ENCODE measurements at places on chromosomes 16 and 17.

DNA sequence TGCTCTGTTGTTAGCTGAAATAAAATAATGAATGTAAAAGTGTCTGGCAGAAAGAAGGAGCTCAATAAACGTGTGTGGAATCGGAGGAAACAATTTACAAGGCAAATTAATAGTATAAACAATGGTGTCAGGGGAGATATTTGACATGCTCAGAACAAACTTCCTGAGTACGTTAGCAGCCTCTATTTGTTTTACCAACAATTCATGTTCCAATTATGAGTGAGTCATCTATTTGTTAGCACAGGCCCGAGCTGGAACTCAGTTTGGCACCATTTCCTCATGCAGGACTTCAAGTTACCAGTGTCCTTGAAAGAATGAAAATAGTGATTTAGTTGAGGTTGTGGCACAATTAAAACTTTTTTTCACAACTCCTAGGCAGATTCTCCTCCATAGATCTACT lies 9.1 kb downstream of the ASIC2 start:
- no peak for DNase-seq

DNA sequence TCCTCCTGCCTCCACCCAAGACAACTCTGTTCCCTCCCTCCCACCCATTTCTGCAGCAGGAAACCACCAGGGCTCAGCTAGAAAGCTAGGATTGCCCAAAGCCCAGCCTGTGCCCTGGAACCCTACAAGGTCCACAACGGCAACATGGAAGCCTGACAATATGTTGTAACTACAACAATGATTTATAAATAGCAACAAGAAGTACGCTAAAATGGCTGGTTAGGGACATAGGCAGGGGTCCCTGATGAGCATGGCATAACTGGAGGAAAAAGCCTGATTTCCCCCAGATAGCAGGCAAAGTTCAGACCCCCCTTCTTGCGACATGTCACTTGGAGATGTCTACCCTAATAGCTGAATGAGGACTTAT lies 6.6 kb downstream of the ST3GAL2 start:
- DNase-seq = no peak

GRCh38 chr17:55731586-55732250 lies 9.1 kb upstream of the TMEM100 start:
- DNase-seq = no peak

DNA sequence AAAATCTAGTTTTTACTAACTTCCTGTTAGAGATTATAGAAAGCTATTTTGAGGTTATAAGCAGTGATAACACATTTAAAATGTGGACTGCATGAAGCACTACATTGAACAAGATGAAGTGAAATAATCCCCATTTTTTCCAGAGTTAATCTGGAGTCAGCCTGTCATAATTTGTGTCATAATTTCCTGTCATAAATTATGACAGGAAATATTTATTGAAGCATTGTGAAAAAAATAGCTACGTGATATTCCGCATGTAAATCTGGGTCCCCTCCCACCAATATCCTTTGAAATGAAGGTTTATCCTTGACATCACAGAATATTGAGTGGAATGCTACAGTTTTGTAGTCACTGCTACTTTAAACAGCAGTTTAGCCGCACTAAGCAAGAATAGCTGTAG lies 40.1 kb downstream of the OMG start:
- no peak for DNase-seq

DNA sequence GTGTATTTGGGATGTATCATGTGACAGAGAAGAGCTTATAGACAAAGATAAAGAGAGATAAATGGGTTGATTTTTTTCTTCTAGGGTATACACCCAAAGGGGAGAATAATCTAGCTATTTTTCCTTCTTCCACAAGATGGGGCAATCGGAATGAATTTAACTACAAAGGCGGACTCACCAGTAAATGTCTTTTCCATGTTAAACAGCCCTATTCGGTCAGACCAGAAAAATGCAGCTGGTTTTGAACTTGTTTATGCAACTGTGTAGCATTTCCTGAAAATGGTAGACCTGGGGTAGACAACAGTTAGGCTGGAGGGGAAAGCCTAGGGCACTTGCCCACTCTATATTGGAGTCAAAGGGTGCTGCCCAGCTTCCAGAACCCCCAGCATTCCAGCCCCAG lies 477.1 kb downstream of the TOX3 start:
- peak; percentile 19 for DNase-seq

DNA sequence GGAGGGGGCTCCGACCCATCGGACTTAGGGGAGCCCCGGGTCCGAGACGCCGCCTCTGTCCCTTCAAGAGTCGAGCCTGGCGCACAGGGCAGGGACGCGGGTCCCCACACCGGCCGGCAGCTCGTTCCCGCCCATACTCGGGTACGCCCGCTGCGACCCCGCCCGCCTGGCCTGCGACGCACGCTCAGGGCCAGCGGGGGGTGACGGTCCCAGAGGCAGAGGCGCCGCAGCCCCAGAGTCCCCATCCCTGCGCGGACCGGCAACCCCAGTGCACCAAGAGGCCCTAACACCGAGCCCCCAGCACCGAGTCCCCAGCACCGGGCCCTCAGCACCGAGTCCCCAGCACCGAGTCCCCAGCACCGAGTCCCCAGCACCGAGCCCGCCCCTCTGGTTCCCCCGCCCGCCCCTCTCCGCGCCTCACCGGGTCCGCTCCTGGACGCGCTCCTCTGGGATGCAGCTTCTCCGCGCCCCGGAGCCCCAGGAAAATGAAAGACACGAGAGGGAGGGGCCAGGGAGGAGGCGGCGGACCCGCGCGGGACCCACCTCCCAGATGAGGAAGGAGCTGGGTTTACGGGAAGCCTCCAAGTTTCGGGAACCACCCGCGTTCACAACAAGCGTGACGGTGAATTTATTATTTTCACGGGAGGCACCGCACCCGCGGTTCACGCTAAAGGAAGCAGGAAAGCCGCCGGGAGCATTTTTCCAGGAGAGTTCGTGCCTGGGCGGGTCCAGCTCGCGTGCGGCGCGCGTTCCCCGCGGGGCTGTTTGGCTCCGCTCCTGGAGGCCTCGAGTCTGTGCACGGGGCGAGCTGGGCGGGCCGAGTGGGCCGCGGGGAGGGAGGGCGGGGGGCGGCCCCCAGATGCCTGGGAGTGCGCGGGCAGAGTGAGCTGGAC lies at the start of gene SECTM1:
SECTM1 (minus strand) TSS at position 488 of the 893 bp plus-strand sequence. CDS start 6,526 bp downstream, outside the sequence.
- no peak for DNase-seq

GRCh38 chr17:59746849-59747445 lies 39.5 kb downstream of the VMP1 start:
- DNase-seq = peak; percentile 7

- peak; percentile 84 for DNase-seq
Measured at GRCh38 chr17:28726226-28726626, at the start of gene TLCD1. TLCD1 (minus strand) TSS chr17:28726233; CDS start chr17:28726097, 136 bp downstream.

DNA sequence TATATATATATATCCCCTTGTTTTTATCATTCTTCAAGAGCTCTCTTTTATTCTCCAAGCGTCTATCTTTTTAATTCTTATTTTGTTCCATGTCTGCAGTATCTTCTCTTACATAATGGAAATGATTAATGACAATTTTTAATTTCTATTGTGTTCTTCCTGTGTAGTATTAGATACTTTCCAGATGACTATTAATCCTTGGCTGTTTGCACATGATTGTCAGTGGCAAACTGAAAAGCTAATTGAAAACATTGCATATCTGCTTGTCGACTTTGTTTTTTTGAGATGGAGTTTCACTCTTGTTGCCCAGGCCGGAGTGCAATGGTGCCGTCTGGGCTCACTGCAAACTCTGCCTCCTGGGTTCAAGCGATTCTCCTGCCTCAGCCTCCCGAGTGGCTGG lies 124.7 kb downstream of the BCAS3 start:
- DNase-seq = no peak

DNA sequence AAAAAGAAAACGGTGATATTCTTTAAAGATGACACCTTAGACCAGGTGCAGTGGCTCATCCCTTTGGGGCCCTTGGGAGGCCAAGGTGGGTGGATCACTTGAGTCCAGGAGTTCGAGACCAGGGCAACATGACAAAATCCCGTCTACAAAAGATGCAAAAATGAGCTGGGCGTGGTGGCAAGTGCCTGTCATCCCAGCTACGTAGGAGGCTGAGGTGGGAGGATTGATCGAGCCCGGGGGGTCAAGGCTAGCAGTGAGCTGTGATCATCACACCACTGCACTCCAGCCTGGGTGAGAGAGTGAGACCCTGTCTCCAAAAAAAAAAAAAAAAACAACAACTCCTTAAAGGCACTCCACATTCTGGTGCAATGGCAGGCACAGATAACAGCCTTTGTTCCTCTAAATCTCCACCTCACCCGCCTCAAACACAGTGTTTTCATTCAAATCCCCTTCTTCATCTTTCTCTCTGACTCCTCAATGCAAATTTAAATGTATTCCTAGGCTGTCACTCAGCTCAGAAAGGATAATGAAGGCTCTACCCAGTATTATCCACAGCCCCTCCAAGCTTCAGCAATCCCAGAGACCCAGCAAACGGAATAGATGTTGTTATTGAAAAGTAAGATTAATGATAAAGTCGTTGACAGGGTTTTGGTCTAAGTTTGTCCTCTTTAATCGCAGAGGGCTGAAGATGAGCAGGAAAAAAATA lies 56.2 kb upstream of the CACNG5 start:
- DNase-seq = no peak

DNA sequence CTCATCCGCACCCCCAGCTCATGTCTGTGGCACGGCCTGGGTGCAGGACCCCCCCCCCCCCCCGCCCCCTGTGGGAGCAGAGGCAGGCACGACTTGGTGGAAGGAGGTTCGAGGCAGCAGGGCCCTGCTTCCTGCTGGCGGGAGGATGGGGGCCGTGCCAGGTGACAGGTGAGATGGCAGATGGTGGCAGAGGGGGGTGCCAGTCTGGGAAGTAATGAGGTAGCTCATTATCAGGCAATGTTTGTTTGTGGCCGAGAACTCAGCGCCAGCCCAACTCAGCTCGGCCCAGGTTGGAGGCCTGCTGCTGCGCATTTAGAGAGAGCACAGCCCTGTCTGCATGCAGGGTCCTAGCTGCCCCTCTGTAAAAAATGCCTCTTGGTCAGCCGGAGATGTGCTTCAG lies 40.1 kb upstream of the JPH3 start:
- no peak for DNase-seq

GRCh38 chr16:68202091-68202519 lies 33.8 kb downstream of the ESRP2 start:
- no peak for DNase-seq

DNA sequence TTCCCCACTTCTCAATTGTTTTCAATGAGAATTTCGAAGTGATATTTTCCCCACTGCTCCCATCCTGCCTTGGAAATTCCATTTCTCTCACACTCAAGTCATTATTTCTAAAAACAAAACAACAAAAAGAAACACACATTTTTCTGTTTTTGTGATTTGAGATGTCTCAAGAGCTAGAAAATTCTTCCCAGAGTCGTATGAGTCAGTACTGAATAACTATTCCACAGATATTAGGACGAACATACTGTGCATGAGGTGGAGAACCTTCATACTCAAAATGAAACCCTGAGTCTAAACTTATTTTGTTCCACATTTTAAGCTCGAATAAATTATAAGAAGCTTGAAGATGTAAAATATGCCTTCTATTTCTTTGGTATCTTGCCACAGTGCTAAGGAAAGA lies 204.6 kb downstream of the SLC39A11 start:
- no peak for DNase-seq

GRCh38 chr16:31404353-31405064 lies 11.4 kb downstream of the ITGAD start:
- no peak for DNase-seq

DNA sequence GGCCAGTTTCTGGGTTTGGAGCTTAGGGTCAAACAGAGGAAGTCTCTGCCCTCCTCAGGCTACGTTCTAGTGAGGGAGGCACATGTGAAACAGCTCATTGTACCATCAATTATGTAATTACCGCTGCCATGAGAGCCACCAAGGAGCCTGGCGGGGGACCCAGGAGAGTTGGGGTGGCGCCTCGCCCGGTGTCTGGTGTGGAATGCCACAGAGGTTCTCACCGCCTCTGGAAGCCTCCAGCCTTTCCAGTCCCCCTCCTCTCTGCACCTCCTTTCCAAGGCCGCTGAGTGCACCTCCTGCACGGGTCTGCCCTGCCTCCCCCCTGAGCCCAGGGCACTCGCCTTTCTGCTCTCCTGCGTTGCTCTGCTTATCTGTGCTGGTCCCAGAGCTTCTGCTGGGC lies 51.4 kb downstream of the SREBF1 start:
- DNase-seq = no peak

DNA sequence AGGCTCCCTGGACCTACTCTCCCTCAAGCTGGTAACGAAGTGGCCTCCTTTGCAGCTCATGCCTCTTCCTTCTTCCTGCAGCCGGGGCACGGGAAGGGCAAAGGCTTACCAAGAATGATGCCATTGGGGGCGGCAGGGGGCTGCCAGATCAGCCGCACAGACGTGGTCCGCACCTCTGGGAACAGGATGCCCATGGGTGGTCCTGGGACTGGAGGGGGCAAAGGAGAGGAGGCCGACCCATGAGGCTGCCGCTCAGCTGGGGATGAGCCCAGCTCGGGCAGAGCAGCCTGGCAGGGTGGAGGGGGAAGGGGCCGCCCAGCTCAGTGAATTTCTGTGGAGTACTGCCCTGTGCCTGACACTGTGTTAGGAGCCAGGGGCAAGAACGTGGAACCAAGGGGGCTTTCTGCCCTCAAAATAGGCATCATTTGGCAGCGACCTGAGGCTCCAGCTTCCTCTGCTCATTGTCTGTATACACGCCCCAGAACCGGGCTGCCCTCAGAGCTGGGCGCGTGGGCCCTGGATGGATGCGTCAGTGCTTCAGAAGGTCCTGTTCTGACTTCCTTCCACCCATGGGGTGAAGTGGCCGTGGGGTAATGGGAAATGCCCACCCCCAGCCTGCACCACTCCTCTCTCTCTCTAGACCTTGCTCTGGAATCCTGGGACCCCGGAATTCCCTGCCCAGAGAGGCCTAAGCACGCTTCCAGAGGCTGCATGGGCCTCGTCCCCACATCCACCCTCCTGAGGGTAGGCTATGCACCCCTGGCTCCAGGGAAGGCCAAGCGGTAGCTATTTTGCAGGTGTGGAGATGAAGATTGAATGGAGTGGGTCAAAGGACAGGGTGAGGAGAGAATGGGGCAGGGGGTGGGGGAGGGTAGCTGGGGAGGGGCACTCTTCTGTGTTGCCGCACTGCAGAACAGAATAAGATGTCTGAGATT lies 79.8 kb upstream of the CDC42EP4 start:
- no peak for DNase-seq

- no peak for DNase-seq
Measured at GRCh38 chr16:761625-762513, 1.3 kb downstream of the MSLN start.

DNA sequence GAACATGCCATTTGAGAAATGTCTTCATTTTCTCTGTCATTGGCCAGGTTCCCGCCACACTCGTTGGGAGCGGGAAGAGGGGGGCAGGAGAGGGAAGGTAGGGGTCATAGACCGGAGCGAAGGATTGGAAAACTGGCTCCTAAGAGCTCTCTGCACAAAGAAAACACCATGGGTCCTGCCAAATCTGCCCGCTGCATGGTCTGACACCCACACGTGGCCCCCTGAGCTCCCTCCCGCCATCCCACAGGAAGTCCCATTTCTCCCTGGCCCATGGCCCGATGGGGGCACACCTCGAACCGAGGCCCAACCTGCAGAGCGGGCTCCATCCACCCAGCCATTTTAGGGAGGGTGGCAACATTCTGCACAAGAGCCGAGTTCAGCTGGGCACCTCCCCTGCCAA lies 159.6 kb downstream of the SALL1 start:
- no peak for DNase-seq

GRCh38 chr17:81687770-81688541 lies 4.1 kb downstream of the HGS start:
- no peak for DNase-seq
